ELR (cell line): ENCODE measurements at places on chromosomes 6 and 20.

DNA sequence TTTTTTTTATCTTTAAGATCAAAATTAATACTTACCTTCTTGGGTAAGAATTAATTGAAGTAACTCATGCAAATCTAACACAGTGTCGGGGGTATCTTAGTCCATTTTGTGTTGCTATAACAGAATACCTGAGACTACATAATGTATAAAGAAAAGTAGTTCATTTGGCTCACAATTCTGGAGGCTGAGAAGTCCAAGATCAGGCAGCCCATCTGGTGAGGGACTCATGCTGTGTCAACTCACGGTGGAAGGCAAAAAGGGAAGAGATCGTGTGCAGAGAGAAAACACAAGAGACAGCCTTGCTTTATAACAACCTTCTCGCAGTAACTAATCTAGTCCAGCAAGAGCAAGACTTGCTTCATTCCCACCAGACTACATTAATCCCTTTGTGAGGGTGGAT is 92.9 kb upstream of the VSTM2L start:
- DNase-seq = no peak

GRCh38 chr6:29577544-29577943 is 7.4 kb upstream of the OR2H2 start:
- no peak for DNase-seq

GRCh38 chr20:59082077-59082740 is 39.6 kb upstream of the PRELID3B start:
- DNase-seq = peak; percentile 95

GRCh38 chr6:140464720-140465119 is 1090.3 kb upstream of the CITED2 start:
- DNase-seq = no peak

DNA sequence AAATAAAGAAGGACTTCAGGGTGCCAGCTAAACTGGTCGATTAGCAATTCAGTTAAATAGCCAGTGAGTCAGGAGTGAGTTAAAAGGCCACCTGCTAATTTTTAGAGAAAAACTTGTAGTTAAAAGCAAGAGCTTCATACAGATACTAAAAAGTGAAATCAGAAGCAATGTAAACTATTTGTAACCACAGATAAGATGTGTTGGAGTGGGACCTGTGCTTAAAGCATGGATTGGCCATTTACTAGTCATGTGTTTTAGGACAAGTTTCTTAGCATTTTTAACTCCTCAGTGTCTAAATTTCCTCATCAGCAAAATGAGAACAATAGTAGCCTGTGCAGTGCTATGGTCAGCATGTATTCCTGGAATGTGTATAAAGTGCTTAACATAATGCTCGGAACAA is 23.8 kb upstream of the HDDC2 start:
- DNase-seq = no peak

DNA sequence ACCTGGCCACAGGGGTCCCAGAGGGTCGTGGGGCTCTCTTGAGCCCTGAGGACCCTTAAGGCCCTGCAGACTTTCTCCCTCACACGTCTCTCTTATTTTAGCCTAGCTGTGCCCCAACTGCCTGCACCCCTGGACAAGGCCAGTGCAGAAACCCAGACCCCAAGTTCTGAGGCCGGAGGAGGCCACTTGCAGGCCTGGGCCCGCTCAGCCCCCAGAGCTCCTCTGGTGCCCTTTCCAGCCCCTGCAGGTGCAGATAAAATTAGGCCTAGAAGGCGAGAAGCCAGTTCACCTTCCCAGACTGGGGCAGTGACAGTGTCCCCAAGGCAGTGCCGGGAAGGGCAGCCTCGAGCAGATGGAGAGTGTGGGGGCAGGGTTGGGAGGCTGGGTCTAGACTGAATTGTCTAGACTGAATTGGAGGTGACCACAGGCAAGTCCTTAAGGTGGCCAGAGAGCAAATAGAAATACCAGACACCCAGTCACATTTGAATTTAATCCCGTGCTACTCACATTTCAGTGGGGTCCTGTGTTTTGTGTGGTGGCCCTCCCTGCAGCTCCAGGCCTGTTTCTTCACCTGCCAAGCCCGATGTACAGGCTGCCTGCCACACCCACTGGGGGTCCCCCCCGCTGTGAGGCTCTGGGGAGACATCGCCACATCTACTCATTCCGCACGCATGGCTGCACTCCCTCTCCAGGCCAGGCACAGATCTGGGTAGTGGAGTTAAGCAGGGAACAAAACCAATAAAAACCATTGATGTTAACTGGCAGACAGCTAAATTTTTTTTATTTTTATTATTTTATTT is 8.6 kb upstream of the IP6K3 start:
- no peak for DNase-seq

GRCh38 chr20:41173161-41173721 is 35.9 kb downstream of the PLCG1 start:
- DNase-seq = peak; percentile 80

DNA sequence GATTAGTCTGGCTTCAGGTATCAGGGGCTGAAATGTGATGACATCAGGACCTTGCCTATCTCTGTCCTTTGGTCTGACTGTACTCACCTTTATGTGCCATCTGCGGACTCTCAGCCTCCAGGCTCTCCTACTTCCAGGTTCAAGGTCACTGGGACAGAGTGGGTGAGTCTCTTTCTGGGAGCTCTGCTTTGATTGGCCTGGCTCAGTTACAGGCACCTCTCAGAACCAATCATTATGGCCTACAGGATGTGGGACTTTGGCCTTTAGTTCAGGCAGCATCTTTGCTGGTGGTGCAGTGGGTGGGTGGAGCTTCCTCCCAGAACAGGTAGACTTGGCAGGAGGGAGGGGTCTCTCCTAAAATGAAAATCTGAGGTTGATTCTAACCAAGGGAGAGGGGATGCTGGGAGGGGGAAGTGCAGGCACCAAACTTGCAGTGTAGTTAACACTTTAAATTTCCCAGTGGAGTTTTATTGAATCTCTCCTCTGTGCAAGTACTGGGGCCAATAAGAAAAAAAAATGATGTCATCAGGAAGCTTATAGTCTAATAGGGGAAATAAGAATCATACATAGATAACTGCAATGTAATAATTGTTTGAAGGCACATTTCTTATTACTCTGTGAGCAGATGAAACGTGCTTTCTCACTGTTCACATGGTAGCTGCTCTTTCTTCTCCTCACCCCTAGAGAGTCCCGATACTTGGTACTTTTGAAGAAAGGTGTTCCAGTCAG is 53.4 kb downstream of the SLC24A3 start:
- DNase-seq = peak; percentile 23

- no peak for DNase-seq
Observed at GRCh38 chr20:8532169-8532568, 400.1 kb downstream of the PLCB1 start.

DNA sequence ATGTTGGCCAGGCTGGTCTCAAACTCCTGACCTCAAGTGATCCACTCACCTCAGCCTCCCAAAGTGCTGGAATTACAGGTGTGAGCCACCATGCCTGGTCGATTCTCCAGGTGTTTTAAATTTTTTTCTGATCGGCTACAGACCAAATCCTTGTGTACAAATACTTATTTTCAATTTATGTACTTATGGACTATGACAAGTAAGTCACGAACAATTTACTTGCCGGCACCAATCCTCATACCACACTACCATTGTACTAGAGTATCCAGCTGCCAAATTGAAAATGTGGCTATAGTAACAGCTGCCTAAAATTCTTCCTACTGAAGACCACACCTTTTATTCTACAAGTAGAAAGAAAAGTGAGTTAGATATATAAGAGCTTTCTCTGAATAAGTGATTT is 26.9 kb downstream of the LIN28B start:
- DNase-seq = no peak

GRCh38 chr20:5592165-5592564 is 158.0 kb upstream of the SHLD1 start:
- DNase-seq = no peak

- DNase-seq = no peak
Observed at GRCh38 chr6:159813781-159814180, 13.7 kb downstream of the PNLDC1 start.

DNA sequence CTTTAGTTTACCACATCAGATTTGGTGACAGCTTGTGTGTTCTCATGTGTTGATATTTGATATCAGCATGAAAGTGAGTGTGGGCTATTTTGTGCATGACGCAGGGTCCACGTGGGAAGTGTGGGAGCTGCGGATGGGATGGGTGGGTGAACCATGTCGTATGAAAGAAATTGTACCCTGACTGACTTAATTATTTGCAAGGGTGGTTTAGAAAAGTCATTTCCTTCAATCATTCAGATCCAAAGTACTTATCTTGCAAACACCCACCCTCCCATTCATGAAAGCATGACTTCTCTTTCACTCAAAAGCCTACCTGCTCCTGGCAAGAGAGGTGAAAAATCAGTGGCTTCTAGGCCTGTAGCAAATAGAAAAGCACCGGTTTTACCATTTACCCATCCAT is 91.8 kb upstream of the BACH2 start:
- DNase-seq = no peak

DNA sequence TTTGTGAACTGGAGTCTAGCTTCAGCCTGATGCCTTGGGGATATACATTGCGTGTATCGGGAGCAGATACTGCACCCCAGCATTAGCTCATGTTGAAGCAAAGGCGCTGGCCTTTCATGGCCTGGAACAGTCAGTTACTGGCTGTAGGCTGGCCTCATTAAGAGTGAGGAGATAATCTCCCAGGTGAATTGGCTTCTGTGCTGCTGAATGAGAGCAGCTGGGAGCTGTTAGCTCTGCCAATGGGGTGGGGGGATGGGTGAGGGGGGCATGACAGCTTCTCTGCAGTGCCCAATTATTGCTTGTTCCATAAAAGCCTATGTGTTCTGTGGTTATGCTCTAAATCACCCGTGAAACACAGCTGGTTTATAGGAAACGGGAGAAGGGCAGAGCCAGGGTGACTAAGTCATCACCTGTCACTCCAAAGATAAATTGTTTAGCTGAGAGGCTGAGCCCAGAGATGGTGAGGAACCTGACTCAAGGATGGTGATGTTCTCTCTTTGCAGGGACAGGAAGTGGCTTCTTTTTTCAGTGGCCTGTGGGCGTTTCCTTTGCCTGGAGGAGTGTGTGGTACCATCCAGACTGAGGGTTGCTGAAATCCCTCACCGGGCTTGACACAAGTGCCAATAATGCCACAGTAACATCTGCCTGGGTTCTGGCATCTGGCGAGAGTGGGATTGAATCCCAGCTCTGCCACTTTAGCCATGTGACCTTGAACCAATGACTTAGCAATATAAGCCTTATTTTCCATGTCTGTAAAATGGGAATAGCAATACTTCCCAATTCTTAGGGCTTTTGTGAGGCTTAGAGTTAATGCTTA is 170.8 kb downstream of the BCAS1 start:
- peak; percentile 96 for DNase-seq

DNA sequence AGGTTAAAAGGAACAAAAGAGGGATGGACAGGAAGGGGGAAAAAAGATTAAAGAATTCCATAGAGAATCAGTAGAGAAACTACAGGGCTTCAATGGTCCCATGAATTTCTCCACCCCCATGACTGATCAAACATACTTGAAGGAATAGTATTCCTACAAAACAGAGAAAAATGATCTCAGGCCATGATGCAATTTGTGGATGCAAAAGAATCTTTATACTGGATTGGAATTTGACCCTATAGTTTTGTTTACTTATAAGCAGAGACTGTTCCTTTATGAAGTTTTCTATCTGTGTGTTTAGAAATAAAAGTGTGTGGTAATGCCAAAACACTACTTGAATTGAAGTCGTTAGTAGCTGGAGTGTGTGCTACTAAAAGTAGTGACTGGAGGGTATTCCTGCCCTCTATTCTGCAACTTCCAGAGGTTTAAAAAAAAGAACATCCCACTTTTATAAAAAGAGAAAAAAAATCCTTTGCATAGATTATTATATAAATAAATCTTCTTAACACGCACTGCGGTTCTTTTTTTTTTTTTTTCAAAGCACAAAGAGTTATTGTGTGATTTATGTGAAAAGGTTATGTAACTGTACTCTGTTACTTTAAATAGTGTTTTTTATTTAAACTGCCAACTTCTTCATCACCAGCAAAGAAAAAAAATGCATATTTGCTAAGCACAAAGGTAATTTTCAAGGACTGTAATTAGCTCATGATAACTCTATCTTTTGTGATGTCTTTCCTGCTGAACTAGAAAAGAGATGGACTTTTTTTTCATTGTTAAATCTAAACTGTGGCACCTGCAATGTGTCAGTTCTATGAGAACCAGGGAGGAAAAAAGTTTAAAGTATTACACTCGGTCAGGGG is 214.5 kb upstream of the CITED2 start:
- peak; percentile 84 for DNase-seq

- no peak for DNase-seq
Observed at GRCh38 chr20:55175081-55175480, 699.7 kb downstream of the DOK5 start.

DNA sequence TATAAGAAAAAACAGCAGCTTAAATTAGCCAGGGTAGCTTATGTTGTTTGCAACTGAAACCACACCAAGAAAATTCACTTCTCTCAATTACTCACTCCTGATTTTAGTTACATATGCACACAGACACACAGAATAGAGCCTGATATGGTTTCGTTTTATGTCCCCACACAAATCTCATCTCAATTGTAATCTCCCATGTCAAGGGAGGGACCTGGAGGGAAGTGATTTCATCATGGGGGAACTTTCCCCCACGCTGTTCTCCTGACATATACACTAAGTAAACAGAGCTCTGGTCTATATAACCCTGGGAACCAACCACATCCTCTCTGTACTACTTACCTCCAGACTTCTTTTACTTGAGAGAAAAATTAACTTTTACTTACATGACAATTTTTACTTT is 9.8 kb downstream of the OR12D1 start:
- DNase-seq = peak; percentile 9
